ENCODE measurements at places on chromosomes 4 and X. TPM values are rescaled to one million over a fixed set of nuclear protein-coding genes. Genes with fewer than 3 reads are reported as not detected.

JCHAIN gene
- total RNA-seq = not detected

TBL1X gene
- total RNA-seq = 48.1 TPM

FRMD7 gene
- total RNA-seq = not detected

DNA sequence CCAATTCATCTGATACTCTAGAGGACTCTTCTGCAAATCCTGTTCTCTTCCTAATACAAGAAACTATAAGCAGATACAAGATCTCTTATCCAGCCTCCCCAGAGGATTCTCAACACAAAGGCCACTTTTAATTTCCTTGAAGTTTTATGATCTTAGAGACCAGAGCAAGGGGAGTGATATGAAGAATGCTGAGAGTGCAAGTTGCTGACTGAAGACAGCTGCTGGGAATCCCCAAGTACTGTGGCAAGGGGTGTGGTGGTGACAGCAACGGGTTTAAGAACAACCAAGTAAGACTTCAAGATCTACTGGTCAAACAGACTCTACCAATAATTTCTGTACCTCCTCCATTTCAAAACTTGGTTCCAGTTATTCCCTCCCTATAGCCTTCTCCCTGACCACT, 7.0 kb downstream of the AMMECR1 start:
- DNase-seq = peak; percentile 24

DNA sequence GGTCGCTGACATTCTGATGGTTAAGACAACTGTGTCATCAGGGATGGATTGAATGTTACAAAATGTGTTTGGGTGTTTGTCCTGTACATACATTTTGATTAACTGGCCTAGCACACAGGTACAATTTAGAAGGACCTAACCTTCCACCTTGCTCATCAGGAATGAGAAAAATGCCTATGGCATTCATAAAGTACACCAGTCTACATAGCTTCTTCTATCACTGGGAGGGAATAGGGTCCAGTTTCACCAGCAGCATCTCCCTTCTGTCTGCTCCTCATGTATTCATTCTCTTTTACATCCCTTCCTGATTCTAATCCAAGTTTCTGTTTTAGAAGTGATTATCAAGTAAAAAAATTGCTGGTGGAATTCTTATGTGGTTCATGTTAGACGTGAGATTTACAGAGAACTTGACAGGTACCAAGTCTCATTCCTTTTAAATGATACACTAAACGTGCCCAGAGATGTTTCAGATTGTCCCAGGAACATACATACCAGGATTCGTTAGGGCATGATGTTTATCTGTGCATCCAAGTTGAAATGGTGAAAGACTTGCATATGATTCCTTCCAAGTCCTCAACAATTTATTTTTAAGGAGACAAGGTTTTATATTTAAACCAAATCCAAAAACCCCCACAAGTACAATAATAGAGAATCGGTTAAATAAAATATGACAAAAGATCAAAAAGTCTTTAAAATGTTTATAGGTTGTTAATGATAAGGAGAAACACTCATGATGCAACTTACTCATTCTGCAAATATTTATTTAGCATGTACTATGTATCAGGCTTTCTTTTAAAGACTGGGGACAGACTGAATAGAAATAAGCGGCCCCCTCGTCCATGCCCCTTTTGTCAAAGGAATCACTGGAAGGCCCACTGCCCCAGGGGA, 359.1 kb downstream of the ZNF674 start:
- no peak for DNase-seq

DNA sequence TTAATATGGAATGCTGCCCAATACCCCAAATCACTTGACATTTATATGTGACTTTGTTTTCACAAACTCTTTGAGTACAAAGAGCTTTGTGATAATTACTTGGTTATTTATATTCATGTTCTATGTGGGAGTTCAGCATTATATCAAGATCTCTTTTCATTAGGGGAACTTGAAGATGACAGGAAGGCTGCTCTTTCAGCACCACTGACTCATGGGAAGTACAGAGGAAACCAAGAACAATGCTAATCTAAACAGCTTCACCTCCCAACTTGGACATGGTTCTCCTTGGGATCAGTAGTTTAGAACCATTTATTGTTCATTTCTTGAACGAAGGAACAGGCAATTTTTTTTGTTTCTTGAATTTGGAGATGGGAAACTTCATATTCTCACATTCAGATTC, 184.0 kb upstream of the AFF2 start:
- DNase-seq = no peak

ZCCHC18 gene
- total RNA-seq = 9.5 TPM

- no peak for DNase-seq
These were observed 89.9 kb downstream of the SPCS3 start for GRCh38 chr4:176409627-176410026.

NSG1 gene
- 75.1 TPM for total RNA-seq

GRCh38 chrX:151715752-151716151, at the start of gene FATE1:
FATE1 (plus strand) TSS chrX:151716035; CDS start chrX:151716120, 85 bp downstream.
- DNase-seq = no peak

Data from CD4-positive, alpha-beta memory T cell (primary cell).